ENCODE measurements at places on chromosomes 2 and 18.

- no peaks in the 10 kb centered on the region for H3K27me3 ChIP-seq
- no peak overlapping the region for H3K4me3 ChIP-seq
- H3K27ac ChIP-seq: no peak overlapping the region
- peaks cover 2% of the 10 kb centered on the region for H3K36me3 ChIP-seq
Observed at GRCh38 chr2:125296742-125297141, 1271.7 kb downstream of the CNTNAP5 start.

DNA sequence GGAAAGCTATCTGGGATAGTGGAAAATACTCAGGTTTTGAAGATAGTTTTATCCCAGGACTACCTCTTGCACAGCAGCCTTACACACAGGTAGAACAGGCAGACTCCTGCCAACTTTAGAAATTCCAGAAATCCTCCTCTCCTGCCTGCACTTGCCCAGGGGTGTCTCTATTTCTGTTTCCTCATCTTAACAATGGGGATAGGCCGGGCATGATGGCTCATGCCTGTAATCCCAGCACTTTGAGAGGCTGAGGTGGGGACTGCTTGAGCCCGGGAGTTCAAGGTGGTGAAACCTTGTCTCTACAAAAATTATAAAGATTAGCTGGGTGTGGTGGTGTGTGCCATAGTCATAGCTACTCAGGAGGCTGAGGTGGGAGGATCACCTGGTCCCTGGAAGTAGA lies 117.0 kb upstream of the ARL5A start:
- no peak for DNase-seq
- no peak overlapping the region for H3K27ac ChIP-seq
- peaks cover 44% of the 10 kb centered on the region for H3K27me3 ChIP-seq
- H3K4me1 ChIP-seq: no peaks in the 10 kb centered on the region
- no peaks in the 10 kb centered on the region for H3K36me3 ChIP-seq

DNA sequence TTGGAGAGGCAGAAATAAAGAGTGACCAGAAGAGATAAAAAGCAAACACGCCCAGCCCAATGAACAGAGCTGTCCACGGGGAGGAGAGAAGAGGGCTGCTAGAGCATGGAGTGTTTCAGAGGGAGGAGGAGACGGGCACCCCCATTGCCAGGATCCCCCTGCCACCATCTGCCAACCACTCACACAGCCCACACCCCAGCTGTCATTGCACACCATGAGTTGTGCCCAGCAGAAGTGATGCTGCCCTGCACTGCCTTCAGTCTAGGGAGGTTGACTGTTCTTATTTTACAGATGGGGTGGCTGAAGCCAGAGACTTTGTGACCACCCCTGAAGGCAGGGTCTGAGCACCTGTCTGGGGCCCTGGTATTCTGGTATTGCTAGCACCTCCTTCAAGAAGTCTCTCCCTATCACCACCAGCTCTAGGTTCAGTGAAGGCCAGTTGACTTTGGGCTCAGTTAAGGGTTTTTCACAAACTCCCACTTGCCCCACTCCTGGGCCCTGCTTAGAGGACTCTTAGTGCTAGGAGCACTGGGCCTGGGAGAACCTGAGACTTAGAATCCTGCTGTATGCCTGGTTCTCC lies 2.4 kb downstream of the FABP1 start:
- DNase-seq: no peak
- H3K4me3 ChIP-seq: no peak overlapping the region
- no peaks in the 10 kb centered on the region for H3K4me1 ChIP-seq
- H3K36me3 ChIP-seq: peaks cover 2% of the 10 kb centered on the region
- H3K27me3 ChIP-seq: peaks cover 83% of the 10 kb centered on the region

GRCh38 chr2:47225061-47225783 lies 70.1 kb upstream of the STPG4 start:
- H3K27me3 ChIP-seq: peaks cover 28% of the 10 kb centered on the region
- H3K4me1 ChIP-seq: no peaks in the 10 kb centered on the region
- no peak for DNase-seq
- no peaks in the 10 kb centered on the region for H3K36me3 ChIP-seq
- H3K4me3 ChIP-seq: no peak overlapping the region
- H3K27ac ChIP-seq: no peak overlapping the region

DNA sequence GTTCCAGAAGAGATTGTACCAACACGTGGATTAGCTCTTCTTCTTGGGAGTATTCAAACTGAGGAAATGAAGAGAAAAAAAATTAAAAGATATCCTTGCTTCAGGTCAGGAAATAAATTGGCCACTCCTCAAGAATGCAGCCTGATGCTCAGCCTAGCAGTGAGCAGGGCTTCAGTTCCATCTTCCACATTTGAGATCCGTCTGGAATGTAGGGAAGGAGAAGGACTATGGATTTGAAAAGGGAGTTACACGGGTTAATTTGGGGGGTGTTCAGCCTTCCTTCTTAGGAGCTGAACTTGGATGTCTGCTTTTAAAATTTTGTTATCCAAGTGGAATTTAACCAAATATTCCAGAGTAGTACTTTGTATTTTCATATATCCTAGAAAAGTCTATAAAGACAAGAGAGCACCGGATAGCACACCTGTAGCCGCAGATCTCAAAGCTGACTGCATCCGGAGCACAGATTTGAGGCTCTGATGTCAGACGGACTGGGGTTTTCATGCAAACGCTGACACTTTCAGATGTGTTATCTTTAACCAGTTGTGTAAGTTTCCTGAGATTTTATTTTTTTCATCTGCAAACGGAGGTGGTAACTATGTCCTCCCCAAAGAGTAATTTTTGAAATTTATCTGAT lies 99.3 kb downstream of the COPS8 start:
- DNase-seq: no peak
- H3K4me3 ChIP-seq: no peak overlapping the region
- no peaks in the 10 kb centered on the region for H3K36me3 ChIP-seq
- no peaks in the 10 kb centered on the region for H3K4me1 ChIP-seq
- H3K27me3 ChIP-seq: peaks cover 58% of the 10 kb centered on the region

GRCh38 chr2:9813312-9814128 lies 29.8 kb upstream of the TAF1B start:
- peaks cover 13% of the 10 kb centered on the region for H3K4me1 ChIP-seq
- no peak overlapping the region for H3K27ac ChIP-seq
- peaks cover 6% of the 10 kb centered on the region for H3K27me3 ChIP-seq
- peak; percentile 48 for DNase-seq
- H3K36me3 ChIP-seq: peaks cover 2% of the 10 kb centered on the region
- H3K4me3 ChIP-seq: no peak overlapping the region

GRCh38 chr18:63152791-63153190 lies 166.8 kb downstream of the BCL2 start:
- DNase-seq: no peak
- H3K27ac ChIP-seq: peak overlapping the region; percentile 89
- H3K27me3 ChIP-seq: no peaks in the 10 kb centered on the region
- H3K4me3 ChIP-seq: peak overlapping the region; percentile 50

DNA sequence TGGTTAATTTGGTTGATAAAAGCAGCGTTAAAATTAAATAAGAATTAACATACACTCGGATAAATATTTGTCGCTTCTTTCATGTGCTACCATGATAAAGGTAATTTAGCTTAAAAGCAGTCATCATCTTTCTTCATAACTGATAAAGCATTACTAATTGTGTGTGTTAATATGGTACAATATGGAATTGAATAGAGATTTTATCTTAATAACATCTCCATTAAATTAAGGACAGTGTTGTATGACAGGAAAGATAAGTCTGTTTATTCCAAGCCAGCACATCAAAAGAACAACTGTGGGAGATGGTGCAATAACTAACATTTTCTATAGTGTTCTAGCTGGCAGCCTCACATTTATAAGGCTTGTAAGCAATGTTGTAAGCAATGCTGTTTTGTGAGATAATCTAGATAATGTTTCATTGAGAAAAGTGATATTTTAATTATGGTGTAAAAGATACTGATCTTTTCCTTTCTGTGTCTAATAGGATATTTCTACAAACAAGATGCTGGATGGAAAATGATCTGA lies 64.4 kb upstream of the AFF3 start:
- H3K4me1 ChIP-seq: no peaks in the 10 kb centered on the region
- H3K27ac ChIP-seq: no peak overlapping the region
- H3K36me3 ChIP-seq: no peaks in the 10 kb centered on the region
- DNase-seq: no peak
- no peaks in the 10 kb centered on the region for H3K27me3 ChIP-seq

All from central memory CD8-positive, alpha-beta T cell (primary cell).